ENCODE measurements at places on chromosomes 13 and 19. TPM values are rescaled to one million over a fixed set of nuclear protein-coding genes. Genes with fewer than 3 reads are reported as not detected.

ATP4A gene
- not detected for total RNA-seq

C19orf67 gene
- total RNA-seq: not detected

TSEN34 gene
- 173 TPM for total RNA-seq

DNA sequence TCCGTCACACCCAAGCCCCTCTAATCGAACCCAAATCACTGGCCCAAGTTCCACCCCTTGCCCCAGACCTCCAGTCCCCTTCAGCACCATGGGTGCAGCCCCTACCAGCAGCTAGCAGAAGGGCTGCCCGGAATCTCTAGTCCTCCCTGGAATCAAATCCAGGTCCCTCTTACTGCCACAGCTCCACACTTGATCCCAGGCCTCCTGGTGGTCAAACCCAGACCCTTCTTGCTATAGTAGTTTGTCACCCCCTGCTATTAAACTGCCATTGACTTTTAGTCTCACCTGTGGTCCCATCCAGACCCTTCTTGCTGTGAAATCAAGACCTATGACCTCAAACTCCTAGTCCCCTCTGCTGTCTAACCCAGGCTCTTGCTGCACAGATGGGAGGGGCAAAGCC is 8.7 kb downstream of the HIPK4 start:
- DNase-seq: no peak
- no peaks in the 10 kb centered on the region for H3K27me3 ChIP-seq
- H3K4me1 ChIP-seq: no peaks in the 10 kb centered on the region
- no peak overlapping the region for H3K4me3 ChIP-seq
- no peak overlapping the region for H3K27ac ChIP-seq

- no peak overlapping the region for H3K27ac ChIP-seq
- H3K27me3 ChIP-seq: no peaks in the 10 kb centered on the region
- no peak overlapping the region for H3K4me3 ChIP-seq
- DNase-seq: no peak
- H3K36me3 ChIP-seq: no peaks in the 10 kb centered on the region
Observed at GRCh38 chr19:1402411-1403070, 1.2 kb upstream of the GAMT start.
